ENCODE measurements at places on chromosomes 11 and 22. TPM values are rescaled to one million over a fixed set of nuclear protein-coding genes. Genes with fewer than 3 reads are reported as not detected.
A peak's percentile ranks its signal among the peaks of the same experiment; 100 is the strongest.

- H3K4me3 ChIP-seq: no peak overlapping the region
- H3K36me3 ChIP-seq: no peaks in the 10 kb centered on the region
- no peak overlapping the region for H3K27ac ChIP-seq
- DNase-seq: no peak
Measured at GRCh38 chr11:83612891-83613766, 327.0 kb upstream of the CCDC90B start.

DNA sequence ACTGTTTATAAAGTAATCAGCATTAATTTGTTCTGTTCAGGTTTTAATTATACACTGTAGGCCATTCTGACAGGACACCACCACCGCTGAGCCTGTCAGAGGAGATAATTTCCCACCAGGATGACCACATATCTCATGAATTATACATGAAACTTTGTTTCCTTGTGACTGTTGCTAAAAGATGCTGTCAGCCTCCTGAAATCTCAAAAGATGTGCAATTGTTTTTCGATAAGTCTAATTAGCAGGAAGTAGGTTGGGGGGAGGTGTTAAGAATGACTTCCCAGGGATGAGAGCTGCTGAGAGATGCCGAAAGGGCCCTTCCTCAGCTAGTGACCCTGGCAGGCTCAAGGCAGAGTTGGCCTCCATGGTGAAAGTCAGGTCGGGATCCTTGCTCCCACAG is 485.4 kb downstream of the SOX6 start:
- H3K27me3 ChIP-seq: no peaks in the 10 kb centered on the region
- no peak for DNase-seq
- no peak overlapping the region for H3K27ac ChIP-seq

The ZDHHC8 gene
- 82.1 TPM for total RNA-seq

DNA sequence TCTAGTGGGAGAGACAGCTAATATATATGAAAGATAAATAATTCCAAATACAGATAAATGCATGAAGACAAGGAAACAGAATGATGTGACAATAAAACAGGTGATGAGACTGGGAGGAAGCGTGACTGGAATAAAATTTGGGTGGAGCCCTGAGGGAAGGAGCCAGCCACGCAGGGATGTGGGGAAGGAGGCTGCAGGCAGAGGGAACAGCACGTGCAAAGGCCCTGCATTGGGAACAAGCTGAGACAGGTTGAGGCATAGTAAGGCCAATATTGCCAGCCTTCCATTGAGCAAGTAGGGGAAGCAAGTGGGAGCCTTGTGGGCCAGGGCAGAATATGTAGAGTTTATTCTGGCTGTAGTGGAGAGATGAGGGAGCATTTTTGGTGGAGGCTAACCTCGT is 107.5 kb upstream of the CRYBB3 start:
- H3K27ac ChIP-seq: no peak overlapping the region
- H3K4me3 ChIP-seq: no peak overlapping the region
- DNase-seq: no peak

The ZC3H12C gene
- 14.4 TPM for total RNA-seq

DNA sequence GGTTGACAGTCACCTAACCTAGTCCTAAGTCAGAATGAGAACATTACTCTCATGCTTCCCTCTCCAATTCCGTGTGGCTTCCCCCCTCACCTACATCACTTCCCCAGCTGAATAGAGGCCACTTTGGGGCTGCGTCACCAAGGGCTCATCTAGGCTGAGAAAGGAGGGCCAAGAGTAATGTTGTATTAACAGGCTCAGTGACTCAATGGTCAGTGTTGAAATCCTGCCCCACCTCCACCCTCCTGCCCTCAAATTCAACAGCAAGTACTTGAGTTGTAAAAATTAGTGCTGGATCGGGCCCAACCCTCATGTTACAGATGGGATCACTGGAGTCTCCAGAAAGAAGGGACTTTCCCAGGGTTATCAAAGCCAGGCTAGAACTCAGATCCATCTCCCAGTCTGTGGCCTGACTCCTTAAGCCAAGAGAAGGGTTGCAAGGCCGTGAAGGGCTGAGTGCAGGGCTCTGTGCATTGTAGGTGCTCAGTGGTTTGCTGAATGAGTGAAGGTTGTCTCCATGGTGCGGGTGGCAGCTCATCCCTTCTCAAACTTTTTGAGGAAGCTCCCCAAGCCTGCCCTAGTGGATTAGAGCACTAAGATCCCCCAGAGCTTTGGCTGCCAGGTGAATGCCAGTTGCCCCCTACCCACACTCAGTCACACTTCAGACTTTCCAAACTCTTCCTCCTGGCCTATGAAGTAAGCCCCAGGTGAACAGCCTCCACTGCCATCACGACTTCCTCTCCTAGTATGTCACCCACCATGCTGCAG is 3.2 kb downstream of the DGAT2 start:
- H3K27ac ChIP-seq: no peak overlapping the region
- DNase-seq: no peak
- peaks cover 55% of the 10 kb centered on the region for H3K27me3 ChIP-seq
- no peak overlapping the region for H3K4me3 ChIP-seq
- H3K36me3 ChIP-seq: no peaks in the 10 kb centered on the region
- peaks cover 6% of the 10 kb centered on the region for H3K4me1 ChIP-seq

- H3K36me3 ChIP-seq: no peaks in the 10 kb centered on the region
- peaks cover 5% of the 10 kb centered on the region for H3K4me1 ChIP-seq
- no peak for DNase-seq
- no peak overlapping the region for H3K4me3 ChIP-seq
- H3K27ac ChIP-seq: no peak overlapping the region
- no peaks in the 10 kb centered on the region for H3K27me3 ChIP-seq
Measured at GRCh38 chr11:69734841-69735240, 31.0 kb upstream of the FGF19 start.

DNA sequence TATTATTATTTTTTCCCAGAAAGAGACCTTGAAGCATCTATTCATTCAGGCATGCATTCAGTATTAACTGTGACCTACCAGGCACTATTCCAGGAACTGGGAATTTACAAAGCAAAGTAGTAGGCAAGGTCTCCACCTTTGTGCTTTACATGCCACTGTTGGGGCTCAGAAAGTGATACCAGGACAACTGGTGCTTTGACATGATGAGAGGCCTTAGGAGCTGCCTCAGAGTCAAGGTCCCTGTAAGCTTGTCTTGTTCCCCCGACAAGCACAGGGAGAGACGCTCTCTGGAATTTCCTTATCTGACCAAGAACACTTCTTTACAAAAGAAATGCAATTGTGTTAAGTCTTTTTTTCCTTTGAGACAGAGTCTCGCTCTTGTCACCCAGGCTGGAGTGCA is 2.3 kb upstream of the HMOX1 start:
- DNase-seq: no peak
- H3K27me3 ChIP-seq: peaks cover 12% of the 10 kb centered on the region
- no peaks in the 10 kb centered on the region for H3K36me3 ChIP-seq
- no peak overlapping the region for H3K27ac ChIP-seq
- H3K4me1 ChIP-seq: peaks cover 56% of the 10 kb centered on the region

- H3K4me1 ChIP-seq: peaks cover 13% of the 10 kb centered on the region
- H3K36me3 ChIP-seq: no peaks in the 10 kb centered on the region
- H3K4me3 ChIP-seq: no peak overlapping the region
- no peak overlapping the region for H3K27ac ChIP-seq
Measured at GRCh38 chr22:29083933-29084591, 11.2 kb downstream of the KREMEN1 start.

DNA sequence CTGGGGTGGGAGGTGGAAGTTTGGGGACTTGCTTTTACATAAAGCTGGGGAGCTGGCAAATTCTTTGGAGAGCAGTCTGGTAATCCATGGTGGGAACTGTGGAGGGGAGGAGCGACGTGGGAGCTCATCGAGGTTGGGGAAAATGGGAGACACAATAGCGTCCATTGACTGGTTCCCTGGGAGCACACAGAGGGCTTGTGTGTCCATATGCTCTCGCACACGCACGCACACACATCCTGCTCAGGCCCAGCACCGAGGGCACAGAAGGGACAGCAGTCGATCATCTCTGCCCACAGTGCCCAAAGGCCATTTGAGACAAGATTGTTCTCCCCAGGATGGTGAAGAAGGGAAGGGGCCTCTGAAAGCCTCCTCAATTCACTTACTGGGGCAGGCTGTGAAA is 53.7 kb downstream of the FBXO7 start:
- peaks cover 55% of the 10 kb centered on the region for H3K4me1 ChIP-seq
- H3K36me3 ChIP-seq: no peaks in the 10 kb centered on the region
- H3K27ac ChIP-seq: peak overlapping the region; percentile 90
- peak overlapping the region; percentile 78 for H3K4me3 ChIP-seq

The CASP1 gene
- not detected for total RNA-seq

DNA sequence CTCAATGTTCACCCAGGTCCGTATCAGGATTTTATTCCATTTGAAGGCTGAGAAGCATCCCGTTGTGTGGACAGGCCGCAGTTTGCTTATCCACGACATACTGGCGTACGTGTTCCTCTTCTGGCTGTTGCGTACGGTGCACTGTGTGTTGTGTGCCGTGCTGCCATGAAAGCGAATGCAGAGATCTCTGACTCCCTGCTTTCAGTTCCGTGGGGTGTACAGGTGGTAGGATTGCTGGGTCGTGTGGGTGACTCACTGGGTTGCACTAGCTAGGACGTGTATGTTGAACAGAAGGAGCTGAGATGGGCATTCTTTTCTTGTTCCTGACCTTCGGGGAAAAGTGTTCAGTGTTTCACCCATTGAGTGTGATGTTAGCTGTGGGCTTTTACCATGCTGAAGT is 10.3 kb downstream of the SELENOO start:
- H3K4me3 ChIP-seq: no peak overlapping the region
- peaks cover 28% of the 10 kb centered on the region for H3K36me3 ChIP-seq
- H3K27me3 ChIP-seq: peaks cover 4% of the 10 kb centered on the region
- no peak for DNase-seq
- H3K4me1 ChIP-seq: peaks cover 9% of the 10 kb centered on the region

GRCh38 chr22:29587938-29588699 is 7.2 kb upstream of the NIPSNAP1 start:
- no peak overlapping the region for H3K27ac ChIP-seq
- DNase-seq: no peak
- peaks cover 4% of the 10 kb centered on the region for H3K4me1 ChIP-seq
- no peaks in the 10 kb centered on the region for H3K27me3 ChIP-seq
- H3K4me3 ChIP-seq: peak overlapping the region; percentile 22
- no peaks in the 10 kb centered on the region for H3K36me3 ChIP-seq

DNA sequence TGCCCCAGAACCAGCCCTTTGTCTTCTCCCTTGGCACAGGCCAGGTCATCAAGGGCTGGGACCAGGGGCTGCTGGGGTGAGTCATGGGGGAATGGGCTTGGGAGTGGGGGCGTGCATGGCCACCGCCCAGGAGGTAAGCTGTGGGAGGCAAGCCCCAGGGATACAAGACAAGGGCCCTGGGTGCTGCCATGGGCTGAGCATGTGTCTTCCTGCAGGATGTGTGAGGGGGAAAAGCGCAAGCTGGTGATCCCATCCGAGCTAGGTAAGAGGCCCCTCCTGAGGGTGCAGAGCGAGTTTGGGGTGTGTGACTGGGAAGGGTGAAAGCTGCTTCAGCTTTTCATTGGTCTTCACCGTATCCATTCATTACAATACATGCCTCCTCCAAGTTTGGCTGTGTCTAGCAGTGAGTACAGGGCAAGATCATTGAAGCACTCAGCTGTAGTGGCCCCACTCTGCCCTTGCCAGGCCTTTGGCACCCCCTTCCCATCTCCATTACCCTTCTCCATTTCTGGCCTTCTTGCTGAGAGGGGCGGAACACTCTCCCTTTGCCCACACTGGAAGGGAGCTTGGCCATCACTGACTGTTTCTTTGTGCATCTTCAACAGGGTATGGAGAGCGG is 2.5 kb downstream of the FKBP2 start:
- H3K27me3 ChIP-seq: peaks cover 5% of the 10 kb centered on the region
- peaks cover 28% of the 10 kb centered on the region for H3K4me1 ChIP-seq
- peak overlapping the region; percentile 95 for H3K4me3 ChIP-seq
- H3K27ac ChIP-seq: no peak overlapping the region
- H3K36me3 ChIP-seq: no peaks in the 10 kb centered on the region

GRCh38 chr11:132072044-132072857 is 701.8 kb downstream of the NTM start:
- H3K36me3 ChIP-seq: peaks cover 7% of the 10 kb centered on the region
- no peaks in the 10 kb centered on the region for H3K27me3 ChIP-seq
- H3K4me3 ChIP-seq: no peak overlapping the region
- peaks cover 17% of the 10 kb centered on the region for H3K4me1 ChIP-seq
- no peak for DNase-seq

DNA sequence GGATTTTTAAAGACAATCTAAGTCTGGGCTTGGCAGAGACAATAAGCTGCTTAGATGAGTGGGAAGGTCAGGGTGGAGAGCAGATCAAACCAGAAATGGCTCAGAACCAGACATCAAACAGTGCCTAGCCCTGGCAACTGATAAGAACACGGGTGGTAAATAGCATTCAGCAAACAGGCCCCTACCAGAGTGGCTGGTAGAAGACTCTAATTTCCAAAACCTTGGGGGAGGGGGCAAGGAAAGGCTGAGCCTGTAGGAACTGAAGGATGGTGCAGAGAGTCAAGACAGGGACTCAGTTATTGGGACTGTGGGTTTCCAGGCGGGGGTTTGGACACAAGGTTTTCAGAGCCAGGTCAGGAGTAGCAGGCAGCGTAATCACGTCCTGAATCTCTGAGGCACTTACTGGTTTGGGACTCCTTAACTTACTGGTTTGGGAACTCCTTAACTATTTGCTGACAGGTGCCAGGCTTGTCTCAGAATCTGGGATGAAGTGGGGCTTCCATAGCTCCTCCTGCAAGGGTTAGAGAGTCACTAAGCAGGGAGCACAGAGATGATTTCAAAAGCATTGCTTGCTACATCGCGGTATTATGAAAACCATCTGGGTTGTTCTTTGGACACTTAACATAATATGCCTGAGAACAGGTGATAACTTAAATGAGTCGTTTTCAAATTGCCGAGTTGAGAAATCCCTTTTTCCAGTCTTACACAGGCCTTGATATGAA is 5.7 kb upstream of the ABTB2 start:
- DNase-seq: no peak
- H3K27ac ChIP-seq: no peak overlapping the region
- no peaks in the 10 kb centered on the region for H3K36me3 ChIP-seq
- peaks cover 7% of the 10 kb centered on the region for H3K4me1 ChIP-seq
- H3K4me3 ChIP-seq: no peak overlapping the region
- H3K27me3 ChIP-seq: peaks cover 36% of the 10 kb centered on the region

The C11orf97 gene
- total RNA-seq: not detected

The OR6A2 gene
- total RNA-seq: 0.21 TPM

The PRG3 gene
- total RNA-seq: not detected

The NXPE1 gene
- total RNA-seq: not detected

DNA sequence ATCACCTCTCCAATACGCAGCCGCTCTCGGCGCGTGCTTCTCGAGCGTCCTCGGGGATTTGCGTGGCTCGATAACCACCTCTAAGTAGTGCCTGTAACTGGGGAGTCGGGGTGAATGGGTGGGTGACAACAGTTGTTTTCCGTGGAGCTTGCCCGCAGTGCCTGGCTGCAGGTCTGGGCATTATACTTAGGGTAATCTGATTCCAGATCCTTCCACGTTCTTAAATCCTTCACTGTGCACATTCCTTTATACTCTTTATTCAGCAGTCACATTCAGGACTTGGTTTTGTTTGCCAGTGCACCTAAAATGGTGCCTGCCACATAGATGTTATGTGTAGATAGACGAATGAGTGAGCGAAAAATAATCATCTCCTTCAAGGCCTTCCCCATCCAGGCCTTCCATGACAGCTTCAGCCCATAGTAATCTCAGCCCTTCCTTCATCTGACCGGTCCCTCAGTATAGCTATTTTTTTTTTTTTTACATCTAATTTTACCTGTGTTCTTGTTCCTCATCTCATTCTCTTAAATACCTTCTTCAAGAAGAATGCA is 602 bp downstream of the NAT10 start:
- H3K27me3 ChIP-seq: peaks cover 12% of the 10 kb centered on the region
- no peak for DNase-seq
- peak overlapping the region; percentile 97 for H3K27ac ChIP-seq
- peak overlapping the region; percentile 98 for H3K4me3 ChIP-seq
- no peaks in the 10 kb centered on the region for H3K36me3 ChIP-seq
- peaks cover 34% of the 10 kb centered on the region for H3K4me1 ChIP-seq

All from neural crest cell (in vitro differentiated cells).